ENCODE measurements at places on chromosomes 4 and X.
A peak's percentile ranks its signal among the peaks of the same experiment; 100 is the strongest.

GRCh38 chr4:45668128-45668527 is 455.7 kb downstream of the GABRG1 start:
- DNase-seq, result no peak

- DNase-seq, result no peak
These were observed 90.2 kb downstream of the C4orf51 start for GRCh38 chr4:145770124-145770523.

DNA sequence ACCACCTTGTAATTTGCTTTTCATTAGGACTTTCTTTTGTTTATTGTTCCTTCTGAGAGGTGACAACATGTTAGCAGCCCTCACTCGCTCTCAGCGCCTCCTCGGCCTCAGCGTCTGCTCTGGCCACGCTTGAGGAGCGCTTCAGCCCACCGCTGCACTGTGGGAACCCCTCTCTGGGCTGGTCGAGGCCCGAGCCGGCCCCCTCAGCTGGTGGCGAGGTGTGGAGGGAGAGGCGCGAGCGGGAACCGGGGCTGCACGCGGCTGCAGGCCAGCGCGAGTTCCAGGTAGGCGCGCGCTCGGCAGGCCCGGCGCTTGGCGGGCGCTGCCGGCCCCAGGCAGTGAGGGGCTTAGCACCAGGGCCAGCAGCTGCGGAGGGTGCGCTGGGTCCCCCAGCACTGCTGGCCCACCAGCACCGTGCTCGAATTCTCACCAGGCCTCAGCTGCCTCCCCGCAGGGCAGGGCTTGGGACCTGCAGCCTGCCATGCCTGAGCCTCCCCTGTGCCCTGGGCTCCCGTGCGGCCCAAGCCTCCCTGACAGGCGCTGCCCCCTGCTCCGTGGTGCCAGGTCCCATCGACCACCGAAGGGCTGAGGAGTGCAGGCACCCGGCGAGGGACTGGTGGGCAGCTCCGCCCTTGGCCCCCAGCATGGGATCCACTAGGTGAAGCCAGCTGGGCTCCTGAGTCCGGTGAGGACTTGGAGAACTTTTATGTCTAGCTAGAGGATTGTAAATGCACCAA is 9.2 kb upstream of the AP1AR start:
- no peak for DNase-seq

GRCh38 chr4:122244764-122245163 is 92.6 kb downstream of the BLTP1 start:
- DNase-seq, result no peak

- DNase-seq, result peak; percentile 32
These were observed at the start of gene DACH2 for GRCh38 chrX:86148024-86148511. TSS of gene DACH2 (plus strand) at chrX:86148451.

- DNase-seq, result no peak
These were observed 56.7 kb downstream of the PROM1 start for GRCh38 chr4:16027114-16027513.

- DNase-seq, result no peak
These were observed 34.1 kb upstream of the HHIP start for GRCh38 chr4:144611850-144612249.

GRCh38 chrX:21674430-21675186 is 16.5 kb upstream of the KLHL34 start:
- DNase-seq, result no peak

DNA sequence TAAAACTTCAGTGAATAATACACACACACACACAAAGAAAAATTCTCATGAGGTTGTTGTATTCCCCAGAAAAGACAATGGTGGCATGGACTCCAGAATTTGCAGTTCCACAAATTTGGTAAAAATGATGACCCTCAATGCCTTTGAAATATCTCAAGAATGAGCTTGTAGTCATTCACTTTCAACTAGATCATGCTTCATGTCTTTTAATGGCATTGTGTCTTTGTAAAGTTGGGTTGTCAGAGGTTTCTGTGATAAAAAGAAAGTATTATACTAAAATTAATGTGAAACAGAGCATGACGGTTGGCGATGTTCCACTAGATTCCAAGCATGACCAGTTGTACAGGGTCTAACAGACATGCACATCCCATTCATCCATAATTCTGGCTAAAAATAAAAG is 685.0 kb upstream of the FRG1 start:
- DNase-seq, result no peak

DNA sequence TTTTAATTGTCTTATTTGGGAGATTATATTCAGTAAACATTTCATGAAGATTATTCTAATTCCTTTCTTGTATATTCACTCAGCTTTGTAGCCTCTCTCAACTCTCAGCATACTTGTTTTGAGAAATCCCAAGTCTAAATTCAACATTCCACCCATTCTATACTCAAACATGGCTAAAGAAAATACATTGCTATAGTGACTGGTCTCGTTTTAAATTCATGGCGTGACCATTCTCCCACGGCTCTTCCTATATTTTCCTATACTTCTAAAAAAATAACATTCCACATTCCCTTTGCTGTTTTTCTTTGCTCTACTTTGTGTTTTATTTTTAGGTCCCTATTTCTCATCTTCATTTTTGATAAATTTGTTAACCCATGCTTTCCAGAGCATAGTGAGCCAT is 49.2 kb upstream of the UGT2A1 start:
- DNase-seq, result no peak

GRCh38 chr4:1026115-1026514 is 14.7 kb downstream of the FGFRL1 start:
- peak; percentile 59 for DNase-seq

GRCh38 chrX:13747836-13748235 is 13.3 kb downstream of the OFD1 start:
- no peak for DNase-seq

GRCh38 chr4:60575336-60575735 is 624.8 kb upstream of the ADGRL3 start:
- DNase-seq, result no peak

DNA sequence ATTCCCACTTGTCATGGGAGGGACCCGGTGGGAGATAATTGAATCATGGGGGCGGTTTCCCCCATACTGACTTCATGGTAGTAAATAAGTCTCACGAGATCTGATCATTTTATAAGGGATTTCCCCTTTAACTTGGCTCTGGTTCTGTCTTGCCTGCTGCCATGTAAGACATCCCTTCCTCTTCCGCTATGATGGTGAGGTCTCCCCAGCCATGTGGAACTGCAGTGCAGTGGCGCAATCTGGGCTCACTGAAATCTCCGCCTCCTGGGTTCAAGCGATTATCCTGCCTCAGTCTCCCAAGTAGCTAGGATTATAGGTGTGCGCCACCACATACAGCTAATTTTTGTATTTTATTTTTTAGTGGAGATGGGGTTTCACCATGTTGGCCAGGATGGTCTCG is 2.9 kb downstream of the HPGDS start:
- DNase-seq, result peak; percentile 13

DNA sequence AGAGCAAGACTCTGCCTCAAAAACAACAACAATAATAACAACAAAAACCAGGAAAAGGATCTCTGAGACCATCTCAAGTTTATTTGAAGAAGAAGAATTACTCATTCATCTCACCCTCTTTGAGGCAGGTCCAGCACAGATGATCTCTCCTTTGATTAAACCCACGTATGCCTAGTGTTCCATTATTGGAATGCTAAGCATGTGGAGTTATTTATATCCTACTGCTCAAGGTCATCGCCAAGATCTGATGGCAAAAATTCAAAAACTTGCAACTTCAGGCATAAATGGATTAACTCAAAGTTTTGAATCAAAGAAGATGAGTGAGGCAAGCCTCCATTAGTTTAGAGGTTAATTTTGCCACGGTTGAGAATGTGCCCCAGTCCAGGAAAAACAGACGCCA is 184.2 kb downstream of the DHRSX start:
- no peak for DNase-seq

- no peak for DNase-seq
These were observed 94.7 kb upstream of the DIPK2B start for GRCh38 chrX:45295259-45295986.

DNA sequence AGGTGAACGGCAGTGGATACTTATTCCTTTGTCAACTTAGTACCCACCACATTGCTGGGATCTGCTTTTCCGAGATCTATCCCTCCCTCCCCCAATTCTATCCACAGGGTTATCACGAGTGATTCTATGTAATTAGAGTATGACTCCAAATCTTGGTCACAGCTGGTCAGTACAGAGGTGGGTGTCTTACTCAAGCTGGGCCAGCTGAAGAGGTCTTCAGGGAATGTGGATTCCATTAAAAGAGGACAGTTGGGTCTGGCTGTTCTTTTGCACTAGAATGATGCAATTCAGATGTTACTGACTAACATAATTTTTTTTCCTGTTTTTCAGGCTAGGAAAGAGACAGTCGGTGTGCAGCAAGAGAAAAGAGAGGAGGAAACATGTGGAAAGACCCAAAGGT is 92.3 kb downstream of the HS3ST1 start:
- no peak for DNase-seq

DNA sequence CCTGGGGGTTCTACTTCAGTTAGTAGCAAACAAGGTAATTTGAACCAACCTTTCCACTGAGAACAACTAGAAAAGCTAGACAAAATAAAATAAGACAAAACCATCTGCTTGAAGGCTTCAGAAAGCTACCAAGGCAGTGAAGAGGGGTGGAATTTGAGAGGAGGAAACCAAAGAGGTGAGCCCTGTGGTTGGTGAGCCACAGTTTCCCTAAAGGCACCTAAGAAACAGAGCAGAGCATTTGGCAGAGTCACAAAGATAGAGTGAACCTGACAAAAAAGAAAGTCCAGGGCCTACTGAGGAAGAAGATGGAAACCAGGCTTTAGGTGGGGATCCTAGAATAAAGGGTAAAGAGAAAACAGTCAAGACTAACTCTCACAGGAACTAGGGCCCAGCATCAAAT is 44.3 kb downstream of the CHST7 start:
- no peak for DNase-seq

- DNase-seq, result no peak
These were observed 102.9 kb downstream of the TSPAN7 start for GRCh38 chrX:38664285-38664684.

DNA sequence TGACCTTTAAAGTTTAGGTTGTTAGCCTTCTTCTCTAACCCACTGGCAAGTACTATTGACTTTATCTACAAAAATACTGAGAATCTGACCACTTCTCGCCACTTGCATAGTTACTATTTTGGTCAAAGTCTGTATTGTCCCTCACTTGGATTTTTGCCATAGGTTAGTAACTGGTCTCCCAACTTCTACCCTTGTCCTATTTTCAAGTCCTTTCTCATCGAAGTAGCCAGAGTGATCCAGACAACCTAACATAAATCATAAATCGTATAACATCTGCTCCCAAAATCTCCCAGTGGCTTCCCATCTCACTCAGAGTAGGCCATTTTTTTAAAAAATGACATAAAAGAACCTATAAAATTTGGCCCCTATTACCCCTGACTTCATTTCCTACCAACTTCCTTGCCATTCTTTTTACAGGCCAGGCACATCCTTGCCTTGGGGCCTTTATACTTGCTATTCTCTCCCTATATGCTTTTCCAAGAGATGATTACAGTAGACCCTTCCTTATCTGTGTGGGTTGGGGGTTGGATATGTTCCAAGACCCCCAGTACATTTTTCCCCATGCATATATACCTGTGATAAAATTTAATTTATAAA is 29.0 kb downstream of the WDFY3 start:
- DNase-seq, result no peak

- no peak for DNase-seq
These were observed 392 bp upstream of the UGT2A3 start for GRCh38 chr4:68951806-68952585.

- no peak for DNase-seq
These were observed 19.2 kb downstream of the ALPK1 start for GRCh38 chr4:112316360-112316759.

- no peak for DNase-seq
These were observed 121.6 kb downstream of the AGTR2 start for GRCh38 chrX:116292183-116292582.

DNA sequence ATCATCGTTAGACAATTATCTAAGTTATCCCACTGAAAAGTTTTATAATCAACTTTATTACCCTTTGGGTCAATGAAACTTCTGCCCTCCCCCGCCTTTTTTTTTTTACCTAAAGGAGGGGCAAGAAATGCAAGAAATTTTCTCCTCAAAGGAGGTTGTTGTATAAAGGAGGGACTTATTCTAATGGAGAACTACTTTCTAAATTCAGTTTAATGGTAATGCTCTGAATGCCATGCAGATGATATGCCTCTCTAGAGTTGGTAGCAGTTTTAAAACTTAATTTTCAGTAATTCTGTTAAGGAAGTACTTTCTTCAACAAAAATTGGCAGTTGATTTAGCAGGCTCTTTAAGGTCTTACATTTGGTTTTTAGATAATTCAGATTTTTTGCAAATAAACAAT is 23.3 kb downstream of the PDLIM5 start:
- DNase-seq, result no peak

GRCh38 chr4:124459196-124459940 is 253.2 kb downstream of the ANKRD50 start:
- no peak for DNase-seq

GRCh38 chrX:129754056-129755024 is 15.6 kb downstream of the XPNPEP2 start:
- DNase-seq, result no peak

- no peak for DNase-seq
These were observed 17.6 kb downstream of the ADRA2C start for GRCh38 chr4:3783693-3784306.

DNA sequence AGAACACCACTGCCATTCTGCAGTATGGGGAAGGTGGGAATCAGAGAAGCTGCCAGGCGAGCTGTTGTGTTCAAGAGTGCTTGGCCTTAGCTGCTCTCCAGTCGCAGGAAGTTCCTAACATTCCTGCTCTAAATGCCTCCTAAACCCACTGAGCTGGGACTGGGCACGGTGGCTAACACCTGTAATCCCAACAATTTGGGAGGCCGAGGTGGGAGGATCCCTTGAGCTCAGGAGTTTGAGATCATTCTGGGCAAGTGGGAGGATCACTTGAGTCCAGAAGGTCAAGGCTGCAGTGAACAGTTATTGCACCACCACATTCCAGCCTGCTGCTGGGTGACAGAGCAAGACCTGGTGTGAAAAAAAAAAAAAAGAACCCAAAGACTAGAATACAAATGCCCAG is 690.3 kb upstream of the FAM241A start:
- no peak for DNase-seq

DNA sequence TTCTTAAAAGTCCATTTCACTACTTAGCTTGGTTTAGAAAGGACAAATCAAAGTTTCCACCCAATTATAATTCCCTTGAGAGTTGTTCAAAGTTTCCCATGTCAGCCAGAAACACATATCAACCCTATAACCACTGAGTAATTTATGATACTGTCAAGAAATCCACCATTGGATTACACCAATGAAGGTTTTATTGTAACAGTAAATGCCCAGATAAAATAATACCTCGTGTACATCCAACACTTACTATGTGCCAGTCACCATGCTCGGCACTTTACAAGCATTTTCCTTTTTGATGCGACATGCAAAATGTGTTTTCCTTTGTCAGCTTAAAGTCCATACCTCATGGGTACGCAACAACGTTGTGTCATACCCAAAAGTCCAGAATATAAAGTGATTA is 64.0 kb downstream of the MID1 start:
- no peak for DNase-seq

GRCh38 chrX:24668111-24668510 is 21.0 kb upstream of the PCYT1B start:
- no peak for DNase-seq

DNA sequence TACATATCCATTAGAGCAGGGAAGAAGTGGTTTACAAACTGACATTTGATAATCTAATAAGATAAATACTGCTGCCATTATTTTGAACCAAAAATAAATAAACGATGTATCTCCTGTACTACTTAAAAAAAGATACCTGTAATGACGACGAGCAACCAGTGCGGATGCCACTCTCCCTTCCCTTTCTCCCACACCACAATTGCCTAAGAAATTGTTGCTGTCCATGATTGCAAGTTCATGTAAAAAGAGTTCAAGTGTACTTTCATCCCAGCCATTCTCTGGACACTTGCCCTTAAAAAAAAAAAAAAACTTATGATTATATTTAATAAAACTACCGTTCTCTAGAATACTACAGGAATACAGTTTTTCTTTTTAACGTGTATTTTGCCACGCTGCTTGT is 1.4 kb downstream of the SEPSECS start:
- DNase-seq, result no peak

Measured in GM06990 (cell line).